ENCODE measurements at places on chromosomes 1 and 21. TPM values are rescaled to one million over a fixed set of nuclear protein-coding genes. Genes with fewer than 3 reads are reported as not detected.

DNA sequence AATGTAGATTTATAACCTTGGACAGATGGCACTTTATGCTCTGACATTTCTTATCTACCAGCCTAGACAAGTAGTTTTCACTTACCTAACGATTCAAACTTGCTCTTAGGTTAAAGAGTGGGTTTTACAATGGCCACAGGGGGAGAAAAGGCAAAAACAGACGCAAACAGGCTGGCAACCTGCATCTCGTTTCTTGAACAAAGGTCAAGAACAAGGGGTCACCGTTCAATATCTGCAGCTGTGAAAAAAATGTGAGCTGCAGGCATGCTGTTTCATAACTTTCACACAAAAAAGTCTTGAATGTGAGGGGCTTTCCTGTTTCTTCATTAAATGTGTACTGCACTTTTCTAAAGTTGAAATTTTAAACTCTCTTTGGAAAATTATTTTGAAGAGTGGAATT lies 49.4 kb downstream of the SYDE2 start:
- H3K4me3 ChIP-seq: no peak overlapping the region
- DNase-seq: no peak
- H3K27ac ChIP-seq: no peak overlapping the region
- no peaks in the 10 kb centered on the region for H3K36me3 ChIP-seq
- no peaks in the 10 kb centered on the region for H3K4me1 ChIP-seq
- no peaks in the 10 kb centered on the region for H3K27me3 ChIP-seq

GRCh38 chr1:40627987-40628902 lies 37.2 kb downstream of the RIMS3 start:
- no peak overlapping the region for H3K27ac ChIP-seq
- DNase-seq: no peak
- no peaks in the 10 kb centered on the region for H3K27me3 ChIP-seq
- H3K36me3 ChIP-seq: no peaks in the 10 kb centered on the region
- H3K4me3 ChIP-seq: no peak overlapping the region
- H3K4me1 ChIP-seq: no peaks in the 10 kb centered on the region

DNA sequence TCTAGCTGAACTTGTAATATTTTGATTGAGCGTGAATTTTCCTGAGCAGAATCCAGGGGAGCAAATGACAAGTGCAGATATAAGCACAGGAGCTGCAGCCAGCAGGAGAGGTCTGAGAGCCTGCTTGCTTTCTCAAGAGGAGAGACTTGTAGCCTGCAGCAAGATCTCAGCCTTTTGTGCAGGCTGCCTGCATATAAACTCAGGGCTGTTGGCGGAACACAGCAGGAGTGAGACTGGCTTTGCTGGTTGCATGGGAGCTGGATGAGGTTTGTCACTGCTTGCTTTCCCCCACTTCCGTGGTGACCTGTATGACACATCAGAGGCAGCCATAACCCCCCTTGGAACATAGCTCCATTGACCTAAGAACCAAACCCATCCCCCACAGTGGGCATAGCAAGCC lies 725.4 kb upstream of the RGS18 start:
- H3K27ac ChIP-seq: no peak overlapping the region
- H3K4me1 ChIP-seq: no peaks in the 10 kb centered on the region
- H3K36me3 ChIP-seq: no peaks in the 10 kb centered on the region

DNA sequence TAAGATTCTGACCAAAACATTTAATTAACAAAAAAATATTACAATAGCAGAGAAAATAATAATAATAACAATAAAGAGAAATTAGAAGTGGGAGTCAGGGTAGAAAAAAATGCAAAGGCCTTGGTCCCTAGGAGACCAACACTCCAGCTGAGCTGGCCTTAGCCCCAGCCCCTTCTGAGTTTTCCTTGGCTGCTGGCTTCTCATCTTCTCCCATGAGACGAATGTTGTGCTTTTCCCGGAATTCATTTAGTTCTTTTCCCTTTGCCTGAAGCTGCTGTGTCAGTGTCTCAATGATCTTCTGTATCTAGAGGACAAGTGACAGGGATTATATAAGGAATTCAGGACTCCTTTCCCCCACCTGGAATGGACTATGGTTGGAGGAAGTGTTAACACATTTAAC lies 2.4 kb downstream of the KLHDC9 start:
- no peak overlapping the region for H3K27ac ChIP-seq
- H3K36me3 ChIP-seq: peaks cover 8% of the 10 kb centered on the region
- H3K27me3 ChIP-seq: no peaks in the 10 kb centered on the region
- no peak for DNase-seq

GRCh38 chr1:241641773-241642592 lies 1.8 kb upstream of the CHML start:
- no peaks in the 10 kb centered on the region for H3K27me3 ChIP-seq
- H3K36me3 ChIP-seq: no peaks in the 10 kb centered on the region
- DNase-seq: no peak
- no peak overlapping the region for H3K4me3 ChIP-seq
- H3K4me1 ChIP-seq: no peaks in the 10 kb centered on the region

SUSD4 gene
- 4.1 TPM for total RNA-seq

SELL gene
- 2.1 TPM for total RNA-seq

CTH gene
- total RNA-seq: 43.5 TPM

NBPF3 gene
- 1.2 TPM for total RNA-seq

CRB1 gene
- total RNA-seq: not detected

Data from right lobe of liver (tissue), 6 donors.